ENCODE measurements at places on chromosomes 1 and 21.

DNA sequence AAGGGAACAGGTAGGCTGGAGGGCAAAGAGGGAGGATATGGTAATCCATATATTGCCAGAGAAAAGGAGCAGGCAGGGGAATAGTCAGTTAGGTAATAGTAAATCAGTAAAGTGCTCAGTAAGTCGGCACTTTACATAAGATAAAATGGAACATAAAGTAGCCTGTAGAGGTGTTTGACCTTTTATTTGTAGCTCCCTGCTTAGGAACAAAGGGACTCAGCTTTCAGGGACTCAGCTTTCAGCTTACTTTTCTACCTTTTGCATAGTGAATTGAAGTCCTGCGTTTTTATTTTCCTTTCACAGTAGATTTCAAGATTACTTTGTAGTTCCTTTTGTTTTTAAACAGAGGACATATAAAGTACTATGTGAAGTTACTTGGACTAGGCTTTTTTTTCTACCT, 87.3 kb downstream of the ITSN1 start:
- DNase-seq: no peak

DNA sequence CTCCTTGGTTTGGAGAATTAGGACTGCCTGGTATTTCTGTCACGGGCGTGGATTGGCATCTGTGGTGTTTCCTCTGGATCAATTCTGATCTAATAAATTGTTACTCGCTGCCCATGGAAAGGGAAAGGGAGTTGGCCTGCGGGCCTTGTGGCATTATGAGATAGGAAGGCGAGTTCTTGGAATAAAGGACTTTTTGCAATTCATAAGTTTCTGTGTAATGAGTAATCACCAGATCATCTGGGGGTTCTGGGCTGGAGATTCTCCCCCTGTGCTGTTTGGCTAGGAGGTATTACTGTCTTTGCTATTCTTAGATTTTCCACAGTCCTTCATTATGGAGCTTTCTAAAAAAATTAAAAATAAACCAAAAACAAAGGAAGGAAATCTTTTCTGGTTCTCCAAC, 315.9 kb downstream of the CAMTA1 start:
- DNase-seq: no peak

- no peak for DNase-seq
Measured at GRCh38 chr1:109412551-109412950, 13.7 kb downstream of the PSMA5 start.

GRCh38 chr1:242086093-242086492, 87.2 kb upstream of the MAP1LC3C start:
- DNase-seq: no peak

- DNase-seq: no peak
Measured at GRCh38 chr1:180781718-180782117, 131.0 kb upstream of the KIAA1614 start.

DNA sequence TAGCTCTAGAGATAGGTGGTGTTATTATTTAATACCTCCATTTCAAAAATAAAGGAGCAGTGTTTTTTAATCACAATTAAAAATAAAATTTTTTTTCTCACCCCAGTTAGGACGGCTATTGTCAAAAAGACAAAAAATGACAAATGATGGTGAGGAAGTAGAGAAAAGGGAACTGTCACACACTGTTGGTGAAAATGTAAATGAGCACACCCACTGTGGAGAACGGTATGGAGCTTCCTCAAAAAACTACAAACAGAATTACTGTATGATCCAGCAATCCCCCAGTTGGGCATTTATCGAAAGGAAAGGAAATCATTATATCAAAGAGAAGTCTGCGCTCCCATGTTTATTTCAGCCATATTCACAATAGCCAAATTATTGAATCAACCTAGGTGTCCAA, 148.7 kb upstream of the NR5A2 start:
- no peak for DNase-seq
